ENCODE measurements at places on chromosomes 7 and 10.

- no peak for DNase-seq
Measured at GRCh38 chr7:101576998-101577397, 52.1 kb downstream of the MYL10 start.

GRCh38 chr7:133650487-133651300, 397.8 kb downstream of the EXOC4 start:
- DNase-seq: no peak

- DNase-seq: no peak
Measured at GRCh38 chr10:75592151-75592787, 160.8 kb downstream of the LRMDA start.

DNA sequence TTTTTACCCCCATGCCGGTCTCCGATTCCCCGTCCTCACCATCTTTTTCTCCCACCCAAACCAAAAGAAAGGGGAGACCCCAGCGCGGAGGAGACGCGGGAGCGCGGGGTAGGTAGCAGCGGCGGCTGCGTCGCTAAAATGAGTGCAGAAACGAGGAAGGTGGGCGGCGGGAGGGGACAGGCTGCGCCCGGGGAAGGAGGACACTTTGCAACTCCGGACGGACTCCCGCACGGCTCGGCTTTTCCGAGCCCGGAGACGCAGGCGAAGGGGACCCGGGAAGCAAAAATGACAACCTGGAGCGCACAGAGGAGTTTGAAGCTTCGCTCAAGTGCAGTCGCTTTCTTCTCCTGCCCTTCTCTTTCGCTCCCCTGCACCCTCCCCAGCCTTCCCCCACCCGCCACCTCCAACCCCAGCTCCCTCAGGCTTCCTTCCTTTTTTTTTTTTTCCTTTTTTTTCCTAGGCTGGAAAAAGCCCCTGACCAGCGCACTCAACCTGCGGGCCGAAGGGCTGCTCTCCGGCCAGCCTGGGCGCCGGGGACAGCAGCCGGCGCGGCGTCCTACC, 453 bp downstream of the SFMBT2 start:
- no peak for DNase-seq

- no peak for DNase-seq
Measured at GRCh38 chr7:156753630-156754029, 113.1 kb downstream of the RNF32 start.

DNA sequence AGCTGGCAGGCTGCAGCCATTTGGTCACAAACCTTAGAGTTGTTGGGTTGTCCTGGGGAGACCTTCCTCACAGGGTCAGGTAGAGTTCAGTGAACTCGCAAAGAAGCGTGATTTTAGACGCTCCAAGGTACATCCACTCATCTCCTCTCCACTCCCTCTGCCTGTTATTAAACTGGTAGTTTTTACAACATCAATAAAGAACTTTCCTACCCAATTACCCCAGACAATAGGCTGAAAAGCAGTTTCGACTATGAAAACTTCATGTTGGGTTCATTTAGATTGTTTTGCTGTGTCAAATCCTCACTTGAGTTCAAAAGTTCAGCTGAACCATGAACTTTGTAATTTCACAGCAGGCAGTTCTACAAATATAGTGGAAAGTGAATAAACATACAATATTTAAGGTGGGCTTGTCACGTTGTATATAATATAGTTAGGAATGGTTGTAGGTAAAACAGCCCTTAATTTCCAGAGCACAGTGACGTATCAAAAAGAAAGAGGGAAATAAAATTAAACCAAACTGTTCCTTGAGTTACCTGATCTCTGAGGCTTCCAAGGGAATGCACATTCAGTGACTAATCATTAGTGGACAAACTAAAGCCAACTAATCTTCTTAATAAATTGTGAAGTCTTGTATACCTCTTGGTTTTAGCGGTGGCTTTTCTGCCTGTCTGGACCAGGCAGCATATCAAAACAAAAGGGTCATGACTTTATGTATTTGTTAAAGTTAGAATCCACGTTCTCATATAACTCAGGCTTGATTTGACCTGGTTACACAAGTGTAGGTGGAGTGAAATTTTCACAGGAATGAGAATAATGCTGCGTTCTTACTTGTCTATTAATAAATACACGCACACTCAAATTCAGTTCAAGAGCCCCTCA, 100.5 kb downstream of the CYP26A1 start:
- no peak for DNase-seq

DNA sequence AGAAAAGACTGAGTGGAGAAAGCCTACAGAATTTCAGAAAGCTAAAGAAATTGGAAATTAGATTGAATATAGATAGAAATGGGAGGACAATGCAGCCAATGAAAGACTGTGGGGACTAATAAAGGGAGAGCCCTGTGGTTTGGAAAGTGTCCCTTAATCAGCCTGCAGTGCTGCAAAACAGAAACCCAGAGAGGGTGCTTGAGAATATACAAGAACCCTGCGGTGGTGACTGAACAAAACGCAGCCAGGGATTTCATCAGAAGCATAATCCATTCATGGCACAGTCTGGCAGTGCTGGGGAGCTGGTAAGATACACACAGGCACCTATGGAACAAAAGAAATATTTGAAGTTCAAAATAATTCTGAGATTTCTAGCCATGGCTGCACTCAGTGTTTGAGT, 19.1 kb downstream of the CEP41 start:
- peak; percentile 67 for DNase-seq

- DNase-seq: no peak
Measured at GRCh38 chr10:113987805-113988204, 55.9 kb upstream of the ADRB1 start.

DNA sequence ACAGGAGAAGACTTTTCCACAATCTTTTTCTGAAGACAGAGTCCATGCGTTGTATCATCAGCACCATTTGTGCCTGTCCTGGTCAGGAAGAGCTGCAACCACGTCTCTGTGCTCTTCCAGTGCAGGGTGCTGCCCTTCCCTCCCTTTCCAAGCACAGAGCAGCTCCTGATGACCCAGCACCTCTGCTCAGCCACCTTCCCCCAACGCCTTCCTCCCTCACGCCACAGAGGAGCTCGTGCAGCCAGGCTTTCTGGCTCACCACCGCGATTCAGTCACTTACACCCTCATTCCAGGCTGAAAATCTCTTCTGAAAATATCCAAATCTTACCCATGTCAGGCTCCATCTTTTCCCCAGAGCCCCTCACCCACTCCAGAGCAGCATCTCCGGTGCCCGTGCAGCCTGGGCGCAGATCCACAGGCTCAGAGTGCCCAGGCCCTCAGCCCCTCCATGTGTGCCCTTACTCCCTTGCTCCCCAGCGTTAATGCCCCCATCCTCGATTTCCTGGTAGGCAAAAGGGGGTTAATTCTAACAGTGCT, 181.5 kb downstream of the DIP2C start:
- DNase-seq: no peak

GRCh38 chr10:104707602-104708459, 66.7 kb downstream of the SORCS3 start:
- peak; percentile 96 for DNase-seq

GRCh38 chr7:111671927-111672326, 109.6 kb upstream of the IMMP2L start:
- no peak for DNase-seq

GRCh38 chr10:124605481-124605855, 138.7 kb downstream of the FAM53B start:
- DNase-seq: no peak

- no peak for DNase-seq
Measured at GRCh38 chr10:33553748-33554571, 219.5 kb upstream of the NRP1 start.

- no peak for DNase-seq
Measured at GRCh38 chr7:137003566-137003965, 135.1 kb downstream of the CHRM2 start.

- DNase-seq: no peak
Measured at GRCh38 chr10:122323941-122324675, 50.4 kb upstream of the PLEKHA1 start.

DNA sequence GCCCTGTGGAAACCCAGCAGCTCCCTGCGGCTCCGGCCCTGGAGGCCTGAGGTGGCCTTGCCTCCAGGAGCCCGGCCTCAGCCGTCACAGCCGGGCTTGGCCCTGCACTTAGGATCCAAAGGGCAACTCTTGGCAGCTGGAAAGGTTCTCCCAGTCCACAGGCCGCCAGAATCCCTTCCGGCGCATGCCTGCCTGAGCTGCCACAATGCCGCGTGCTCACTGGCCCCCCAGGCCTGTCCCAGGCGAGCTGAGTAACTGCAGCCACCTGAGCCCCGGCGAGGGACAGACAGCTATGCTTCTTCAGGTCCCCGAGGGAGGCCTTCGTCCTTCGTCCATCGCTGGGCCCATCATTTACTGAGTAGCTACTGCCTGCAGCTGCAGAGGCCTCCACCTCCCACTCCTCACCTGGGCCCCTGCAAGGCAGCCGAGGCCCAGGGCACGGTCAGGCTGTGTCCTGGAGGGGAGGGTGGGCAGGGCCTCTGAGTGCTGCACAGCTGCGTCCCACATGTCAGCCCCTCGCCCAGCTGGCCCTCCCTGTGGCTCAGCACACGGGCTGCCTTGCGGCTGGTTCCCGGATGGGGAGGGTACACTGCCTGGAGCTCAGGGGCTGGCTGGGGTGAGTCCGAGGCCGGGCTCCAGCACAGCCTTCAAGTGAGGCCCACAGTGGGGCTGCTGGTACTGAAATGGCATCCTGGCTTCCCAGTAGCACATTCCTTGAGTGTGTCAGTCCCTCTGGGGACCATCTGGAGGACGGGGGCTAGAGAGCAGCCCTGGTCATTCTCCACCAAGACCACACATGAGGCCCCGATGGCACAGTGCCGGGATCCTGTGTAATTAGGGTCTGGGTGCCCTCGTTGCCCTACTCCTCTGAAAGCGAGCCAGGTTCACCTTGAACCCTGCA, 172.5 kb downstream of the ELFN1 start:
- no peak for DNase-seq

- DNase-seq: no peak
Measured at GRCh38 chr10:69901022-69901421, 99.3 kb downstream of the COL13A1 start.

GRCh38 chr10:69829775-69830174, 28.1 kb downstream of the COL13A1 start:
- DNase-seq: no peak

Measured in NCI-H1436 (cell line).